ENCODE measurements at places on chromosomes 6 and 20.

DNA sequence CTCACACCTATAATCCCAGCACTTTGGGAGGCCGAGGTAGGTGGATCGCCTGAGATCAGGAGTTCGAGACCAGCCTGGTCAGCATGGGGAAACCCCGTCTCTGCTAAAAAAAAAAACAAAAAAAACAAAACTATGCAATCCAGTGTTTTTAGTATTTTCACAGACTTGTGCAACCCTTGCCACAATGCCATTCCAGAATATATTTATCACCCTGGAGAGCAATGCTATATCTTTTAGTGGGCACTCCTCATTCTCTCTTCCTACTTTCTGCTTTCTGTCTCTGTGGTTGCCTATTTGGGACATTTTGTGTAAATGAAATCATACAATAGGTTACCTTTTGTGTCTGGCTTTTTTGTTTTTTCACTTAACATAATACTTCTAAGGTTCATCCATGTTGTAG is 39.1 kb upstream of the MROH8 start:
- DNase-seq = no peak

DNA sequence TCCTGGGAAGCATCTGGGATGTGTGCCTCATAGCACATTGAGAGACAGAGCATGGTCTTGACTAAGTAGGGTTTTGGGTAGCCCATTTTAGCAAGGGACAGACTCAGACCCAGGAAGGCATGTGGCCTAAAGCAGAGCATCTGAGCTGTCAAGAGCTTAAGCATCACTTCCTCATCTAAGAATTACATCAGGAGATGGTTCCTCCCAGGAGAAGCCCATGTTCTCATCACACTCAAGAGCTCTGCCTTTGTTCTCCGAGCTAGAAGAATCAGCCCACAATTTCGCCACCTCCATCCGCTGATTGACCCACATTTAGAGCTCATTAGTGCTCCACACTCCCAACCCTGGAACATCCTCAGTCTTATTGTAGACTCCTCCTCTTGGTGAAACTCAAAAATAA is 68.3 kb downstream of the NPEPL1 start:
- DNase-seq = no peak

GRCh38 chr20:38620441-38620840 is 18.8 kb downstream of the ARHGAP40 start:
- no peak for DNase-seq

- no peak for DNase-seq
Measured at GRCh38 chr6:18536591-18537055, 149.5 kb downstream of the RNF144B start.

- DNase-seq = no peak
Measured at GRCh38 chr6:110439356-110439755, 24.0 kb upstream of the DDO start.
